ENCODE measurements at places on chromosomes 4 and X. TPM values are rescaled to one million over a fixed set of nuclear protein-coding genes. Genes with fewer than 3 reads are reported as not detected.

DNA sequence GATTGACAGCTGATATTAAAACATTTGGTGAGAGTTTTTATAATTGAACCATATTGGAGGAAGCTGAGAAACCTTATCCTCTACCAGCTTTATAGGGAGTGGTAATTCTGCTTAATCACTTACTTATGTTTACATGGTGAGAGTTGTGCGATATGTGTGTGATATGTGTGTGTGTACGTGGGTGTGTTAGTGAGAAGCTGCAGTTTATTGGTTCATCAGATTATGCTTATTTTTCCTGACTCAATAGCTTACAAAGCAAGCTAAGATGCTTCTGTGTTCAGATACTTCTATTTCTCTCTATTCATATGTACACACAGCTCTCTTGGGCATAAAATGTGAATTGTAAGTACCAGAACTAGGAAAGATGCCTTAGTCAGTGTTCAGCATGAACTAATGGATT lies 343.7 kb downstream of the GRIA2 start:
- DNase-seq = no peak

DNA sequence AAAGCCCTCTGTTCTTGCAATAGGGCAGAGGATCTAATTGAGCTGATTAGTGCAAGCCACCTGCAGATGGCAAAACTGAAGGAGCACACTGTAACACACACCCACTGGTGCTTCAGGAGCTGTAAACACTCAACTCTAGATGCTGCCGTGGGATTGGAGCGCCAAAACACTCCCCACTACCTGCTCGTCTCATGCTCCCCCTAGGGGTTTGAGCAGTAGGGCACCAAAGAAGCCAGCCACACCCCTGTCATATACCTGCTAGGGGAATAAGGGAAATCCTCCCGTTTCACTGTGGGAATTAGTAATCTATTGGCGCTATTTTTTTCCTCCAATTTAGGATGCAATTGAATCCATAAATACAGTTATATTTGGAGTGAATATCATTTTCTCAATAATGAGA lies 360.2 kb downstream of the GLUD2 start:
- DNase-seq = no peak

GRCh38 chr4:124189545-124189944 lies 523.0 kb downstream of the ANKRD50 start:
- no peak for DNase-seq

Gene ZNF518B
- 20.2 TPM for total RNA-seq

GRCh38 chrX:143632625-143633410 lies 3.1 kb downstream of the SLITRK4 start:
- DNase-seq = no peak

DNA sequence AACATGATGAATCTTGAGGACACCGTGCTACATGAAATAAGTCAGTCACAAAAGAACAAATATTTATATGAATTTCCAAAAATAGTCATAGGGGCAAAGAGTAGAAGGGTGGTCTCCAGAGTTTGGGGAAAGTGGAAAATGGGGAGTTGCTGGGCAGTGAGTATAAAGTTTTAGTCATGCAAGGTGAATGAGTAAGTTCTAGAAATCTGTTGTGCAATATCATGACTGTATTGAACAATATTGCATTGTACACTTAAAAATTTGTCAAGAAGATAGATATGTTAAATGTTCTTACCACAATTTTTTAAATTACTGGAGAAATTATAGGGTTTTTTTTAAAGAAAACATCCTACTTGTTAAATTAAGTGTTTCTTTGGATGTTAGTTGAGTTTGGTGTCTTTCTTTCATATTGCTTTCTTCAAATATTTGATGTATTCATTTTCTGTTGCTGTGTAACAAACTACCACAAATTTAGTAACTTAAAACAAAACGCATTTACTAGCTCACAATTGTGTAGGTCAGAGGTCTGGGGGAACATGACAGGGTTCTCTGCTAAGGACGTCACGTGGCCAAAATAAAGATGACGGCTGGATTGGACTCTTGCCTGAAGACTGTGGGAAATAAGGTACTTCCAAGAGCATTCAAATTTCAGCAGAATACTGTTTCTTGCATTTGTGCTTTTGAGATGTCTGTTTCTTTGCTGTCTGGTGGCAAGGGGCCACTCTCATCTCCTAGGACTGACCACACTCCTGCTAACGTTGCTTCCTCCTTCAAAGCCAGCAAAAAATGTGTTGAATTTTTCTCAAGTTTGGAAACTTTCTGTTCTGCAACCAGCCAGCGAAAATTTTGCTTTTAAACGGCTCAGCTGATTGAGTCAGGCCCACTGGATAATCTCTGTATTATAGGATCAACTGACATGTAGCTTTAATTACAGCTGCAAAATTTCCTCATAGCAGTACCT lies 76.7 kb downstream of the CPEB2 start:
- no peak for DNase-seq

Gene KLHL2
- 21.1 TPM for total RNA-seq

Gene DOK7
- 21.4 TPM for total RNA-seq

Gene TMEM271
- total RNA-seq = not detected

Gene PDE5A
- total RNA-seq = 7.0 TPM

GRCh38 chr4:10982305-10982704 lies 297.7 kb upstream of the CLNK start:
- no peak for DNase-seq

Gene TMSB15A
- 9.3 TPM for total RNA-seq

Gene DIPK2B
- total RNA-seq = not detected

GRCh38 chr4:149884046-149884445 lies 68.4 kb upstream of the IQCM start:
- DNase-seq = no peak

Gene SLC4A4
- not detected for total RNA-seq

DNA sequence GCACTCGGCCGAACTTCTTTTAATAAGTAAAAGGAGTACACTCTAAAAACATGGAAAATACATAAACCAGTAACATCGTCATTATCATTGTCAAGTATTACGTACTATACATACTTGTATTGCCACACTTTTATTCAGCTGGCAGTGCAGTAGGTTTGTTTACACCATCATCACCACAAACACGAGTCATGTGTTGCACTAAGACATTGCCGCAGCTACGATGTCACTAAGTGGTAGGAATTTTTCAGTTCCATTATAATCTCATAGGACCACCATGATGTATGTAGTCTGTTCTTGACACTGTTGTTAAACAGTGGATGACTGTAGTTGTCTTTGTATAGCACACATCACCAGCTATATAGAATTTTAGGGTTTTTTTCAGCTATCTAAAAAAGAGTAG lies 48.0 kb upstream of the TMEM131L start:
- DNase-seq = no peak

- DNase-seq = no peak
These were observed 56.0 kb downstream of the GLUD2 start for GRCh38 chrX:121103381-121103780.

Gene SCRG1
- total RNA-seq = not detected

DNA sequence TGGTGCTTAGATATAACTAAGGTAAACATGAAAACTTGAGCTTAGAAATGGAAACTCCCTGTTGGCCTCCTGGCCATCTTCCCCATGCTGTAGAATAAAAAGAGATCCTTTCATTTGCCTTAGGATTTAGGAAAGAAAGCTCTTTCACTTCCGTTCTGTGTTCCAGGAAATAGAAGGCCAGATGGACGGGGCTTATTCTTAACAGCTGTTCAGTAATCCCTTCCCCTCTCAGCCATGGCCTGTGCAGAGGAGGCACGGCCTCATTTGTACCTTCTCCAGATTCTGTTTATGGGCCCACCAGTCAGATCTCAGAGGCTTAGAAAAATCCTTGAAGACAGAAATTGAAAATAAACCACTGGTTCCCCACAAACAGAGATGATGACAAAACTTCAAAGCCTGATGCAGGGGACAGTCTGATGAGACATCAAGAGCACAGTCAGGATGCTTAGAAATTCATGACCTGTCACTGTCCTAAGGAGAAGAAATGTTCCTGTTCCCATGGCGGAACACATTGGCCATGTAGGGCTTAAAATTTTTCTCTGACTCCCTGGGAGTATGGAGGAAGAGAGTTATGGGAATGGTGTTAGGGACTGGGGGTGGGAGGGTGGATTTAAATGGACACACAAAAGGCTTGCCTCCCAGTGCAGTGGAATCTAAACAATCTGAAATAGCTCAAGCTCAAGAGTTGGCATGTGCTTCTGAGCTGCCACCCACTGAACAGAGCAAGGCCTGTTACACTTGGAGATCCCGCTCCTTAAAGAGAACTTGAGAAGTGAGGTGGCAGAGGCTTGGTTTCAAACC lies 188.8 kb downstream of the SOWAHB start:
- DNase-seq = no peak
